Activated CD4-positive, alpha-beta T cell treated with anti-CD3 and anti-CD28 coated beads, Interleukin-2, amount 10 ng/mL, durations not matched to agents 7 days and 5 days (primary cell): ENCODE measurements at places on chromosomes 11 and 22. TPM values are rescaled to one million over a fixed set of nuclear protein-coding genes. Genes with fewer than 3 reads are reported as not detected.

DNA sequence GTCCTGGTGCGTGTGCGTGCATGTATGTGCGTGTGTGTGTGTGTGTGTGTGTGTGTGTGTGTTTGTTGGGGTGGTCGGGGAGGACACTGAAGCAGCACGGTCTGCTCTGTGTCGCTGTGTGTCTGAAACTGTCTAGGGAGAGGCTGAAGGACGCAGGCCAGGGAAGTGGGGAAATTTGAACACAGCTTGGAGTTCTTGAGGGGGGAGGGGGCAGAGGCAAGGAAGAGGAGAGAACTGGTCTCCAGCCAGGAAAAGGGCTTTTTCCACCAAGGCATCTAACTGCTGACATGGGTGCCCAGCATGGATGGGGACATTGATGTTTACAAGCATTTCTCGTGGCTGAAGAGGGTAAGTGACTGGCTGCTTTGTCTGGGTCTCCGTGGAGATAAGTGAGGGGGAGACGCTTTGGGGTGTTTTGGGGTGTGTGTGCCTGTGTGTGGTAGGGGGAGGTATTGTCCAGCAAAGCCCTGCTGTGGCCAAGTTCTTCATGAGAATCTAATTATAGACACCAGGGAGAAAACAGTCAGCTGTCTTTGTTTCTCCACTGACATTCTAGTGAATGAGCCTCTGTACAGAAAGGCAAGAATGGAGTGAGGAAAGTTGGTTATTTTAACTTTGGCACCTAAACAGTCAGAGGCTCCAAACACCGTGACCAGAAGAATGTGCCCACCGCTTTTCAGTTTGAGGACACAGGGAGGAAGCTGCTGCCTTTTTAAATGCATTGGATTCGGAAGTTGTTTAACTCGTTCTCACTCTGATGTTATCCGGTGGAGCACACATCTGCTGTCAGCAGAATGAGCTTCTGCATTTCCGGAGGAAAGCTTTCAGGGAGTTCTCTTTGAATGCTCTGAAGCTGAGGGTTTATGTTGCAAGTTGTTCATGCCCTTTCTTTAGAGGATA lies 63.7 kb downstream of the PPFIBP2 start:
- peak; percentile 42 for DNase-seq

GRCh38 chr11:65210361-65210731 lies 28.6 kb downstream of the CAPN1 start:
- DNase-seq: no peak

DNA sequence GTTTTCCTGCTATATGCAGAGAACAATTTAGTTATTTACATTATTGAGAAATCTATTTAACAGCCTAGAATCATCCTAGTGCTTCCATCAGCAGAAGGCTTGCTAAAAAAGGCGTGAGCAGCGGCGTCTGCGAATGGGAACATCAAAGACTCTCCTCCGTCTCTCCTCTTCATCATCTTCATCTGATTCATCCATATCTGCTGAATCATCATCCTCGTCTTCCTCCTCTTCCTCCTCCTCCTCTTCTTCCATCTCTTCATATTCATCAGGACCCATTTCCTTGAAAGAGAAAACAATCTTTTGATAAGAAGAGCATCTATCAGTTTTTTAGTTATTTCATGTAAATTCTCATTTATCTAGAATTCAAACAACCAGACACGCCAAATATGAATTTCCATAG lies 5.6 kb upstream of the CD59 start:
- no peak for DNase-seq

DNA sequence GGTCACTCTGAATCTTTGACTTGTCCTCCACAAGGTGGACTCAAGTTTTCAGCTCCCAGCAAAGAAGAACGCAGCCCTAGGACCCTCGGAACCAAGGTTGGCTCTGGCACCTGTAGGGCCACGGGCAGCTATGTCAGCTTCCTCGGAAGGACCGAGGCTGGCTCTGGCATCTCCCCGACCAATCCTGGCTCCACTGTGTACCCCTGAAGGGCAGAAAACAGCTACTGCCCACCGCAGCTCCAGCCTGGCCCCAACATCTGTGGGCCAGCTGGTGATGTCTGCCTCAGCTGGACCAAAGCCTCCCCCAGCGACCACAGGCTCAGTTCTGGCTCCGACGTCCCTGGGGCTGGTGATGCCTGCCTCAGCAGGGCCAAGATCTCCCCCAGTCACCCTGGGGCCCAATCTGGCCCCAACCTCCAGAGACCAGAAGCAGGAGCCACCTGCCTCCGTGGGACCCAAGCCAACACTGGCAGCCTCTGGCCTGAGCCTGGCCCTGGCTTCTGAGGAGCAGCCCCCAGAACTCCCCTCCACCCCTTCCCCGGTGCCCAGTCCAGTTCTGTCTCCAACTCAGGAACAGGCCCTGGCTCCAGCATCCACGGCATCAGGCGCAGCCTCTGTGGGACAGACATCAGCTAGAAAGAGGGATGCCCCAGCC lies 2.2 kb downstream of the INPP5J start:
- no peak for DNase-seq

GRCh38 chr22:46763051-46763705 lies 728 bp downstream of the TBC1D22A start:
- DNase-seq: peak; percentile 41

- no peak for DNase-seq
Measured at GRCh38 chr11:100759106-100759505, 72.0 kb downstream of the ARHGAP42 start.

DNA sequence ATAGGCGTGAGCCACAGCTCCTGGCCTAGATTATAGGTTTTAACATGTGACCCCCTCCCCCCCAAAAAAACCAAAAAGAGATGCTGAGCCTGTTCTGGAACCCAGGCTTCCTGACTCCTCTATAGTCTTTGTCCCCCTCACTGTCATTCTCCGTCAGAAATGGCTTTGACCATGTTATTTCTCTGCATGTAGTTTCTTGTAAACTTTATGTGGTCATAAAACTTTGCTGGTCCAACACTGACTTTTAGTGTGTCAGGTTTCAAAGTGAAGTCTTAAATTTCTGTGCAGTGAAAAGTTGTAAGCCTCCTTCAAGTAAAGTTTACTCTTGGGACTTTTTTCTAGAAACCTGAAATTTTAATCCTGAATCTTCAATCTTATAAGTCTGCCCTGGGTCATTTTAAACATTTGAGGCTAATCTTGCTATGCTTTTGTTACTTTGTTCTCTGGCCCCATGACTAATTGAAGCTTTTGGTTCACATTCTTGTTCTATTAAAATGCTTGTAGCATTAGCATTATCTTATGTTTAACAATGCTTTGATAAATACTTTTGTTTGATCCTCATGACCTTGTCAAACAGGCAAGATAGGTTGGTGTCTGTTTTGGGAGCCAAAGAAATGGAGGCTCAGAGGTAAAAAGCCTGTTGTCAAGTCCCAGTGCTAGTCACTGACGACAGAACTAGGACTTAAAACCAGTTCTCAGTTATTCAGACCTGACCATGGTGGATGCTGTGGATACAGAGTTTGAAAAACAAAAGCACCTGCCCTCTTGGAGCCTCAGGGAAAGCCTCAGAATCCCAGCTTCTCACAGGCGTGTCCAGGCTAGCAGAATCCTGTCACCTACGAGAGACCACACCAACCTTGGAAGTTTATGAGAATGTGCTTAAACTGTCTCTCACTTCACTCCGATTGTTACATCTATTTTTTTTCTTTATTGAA lies 87.7 kb upstream of the HORMAD2 start:
- no peak for DNase-seq

DNA sequence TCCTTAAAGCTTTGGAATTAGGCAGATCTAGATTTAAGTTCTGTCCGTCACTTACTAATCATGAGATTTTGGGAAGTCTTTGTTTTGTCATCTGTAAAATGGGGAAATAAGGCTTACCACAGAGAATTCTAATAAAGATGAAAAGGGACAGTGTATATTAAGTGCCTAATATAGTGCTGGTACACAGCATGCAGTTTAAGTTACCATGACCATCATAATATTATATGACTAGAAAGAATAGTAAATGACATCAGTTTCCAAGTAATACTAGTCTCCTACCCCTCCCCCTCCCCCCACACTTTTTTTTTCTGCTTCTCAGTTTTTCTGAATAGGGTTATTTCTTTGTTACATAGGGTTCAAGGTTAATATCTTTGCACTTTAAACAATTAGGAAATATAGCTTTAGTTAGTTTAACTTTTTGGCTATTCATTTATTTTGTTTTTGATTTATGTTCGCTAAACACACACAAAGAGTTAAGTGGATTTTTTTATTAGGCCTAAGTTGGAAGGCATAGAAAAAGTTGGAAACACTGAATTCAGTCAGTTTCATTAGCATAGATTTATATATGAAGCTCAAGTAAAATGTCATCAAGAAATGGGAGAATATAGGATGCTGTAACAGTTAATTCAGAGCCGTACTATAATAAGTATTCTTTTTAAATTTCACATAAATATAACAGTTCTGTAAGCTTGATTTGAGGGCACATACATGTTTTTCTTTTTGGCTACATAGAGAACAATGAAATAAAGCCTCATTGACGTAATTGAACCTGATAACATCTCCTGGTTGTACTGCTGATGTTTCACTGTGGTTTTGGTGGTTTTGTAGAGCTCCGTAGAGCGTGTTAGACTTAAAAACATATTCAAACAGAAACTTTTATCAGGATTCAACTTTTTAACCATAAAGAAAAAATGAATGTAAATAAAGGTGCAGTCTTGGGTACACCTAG lies 121.2 kb downstream of the PDE3B start:
- DNase-seq: peak; percentile 76

- DNase-seq: no peak
Measured at GRCh38 chr22:48147404-48147803, 1385.0 kb downstream of the TBC1D22A start.

DNA sequence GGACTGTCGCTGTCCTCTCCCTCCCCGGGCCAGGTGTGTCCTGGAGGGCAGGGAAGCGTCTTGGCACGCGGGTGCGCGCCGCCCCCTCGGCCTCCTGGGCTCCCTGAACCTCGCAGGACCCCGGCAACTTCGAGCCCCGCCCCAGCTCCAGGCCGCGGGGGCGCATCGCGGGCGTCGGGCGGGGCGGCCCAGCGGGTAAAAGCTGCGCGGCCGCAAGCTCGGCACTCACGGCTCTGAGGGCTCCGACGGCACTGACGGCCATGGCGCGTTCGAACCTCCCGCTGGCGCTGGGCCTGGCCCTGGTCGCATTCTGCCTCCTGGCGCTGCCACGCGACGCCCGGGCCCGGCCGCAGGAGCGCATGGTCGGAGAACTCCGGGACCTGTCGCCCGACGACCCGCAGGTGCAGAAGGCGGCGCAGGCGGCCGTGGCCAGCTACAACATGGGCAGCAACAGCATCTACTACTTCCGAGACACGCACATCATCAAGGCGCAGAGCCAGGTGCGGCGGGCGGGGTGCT lies at the start of gene CST6:
Gene CST6, plus strand, starts transcription at position 224 of the 519 bp plus-strand sequence. Its CDS starts 37 bp downstream, at position 261.
- DNase-seq: no peak

- DNase-seq: peak; percentile 90
Measured at GRCh38 chr11:111601979-111602864, at the start of gene SIK2. Gene SIK2 (plus strand): TSS chr11:111602449. CDS start chr11:111602564, 115 bp downstream.

- DNase-seq: peak; percentile 80
Measured at GRCh38 chr22:25564320-25564978, at the start of gene GRK3. Gene GRK3 (plus strand): TSS chr22:25564675. CDS start chr22:25565041, 366 bp downstream.

DNA sequence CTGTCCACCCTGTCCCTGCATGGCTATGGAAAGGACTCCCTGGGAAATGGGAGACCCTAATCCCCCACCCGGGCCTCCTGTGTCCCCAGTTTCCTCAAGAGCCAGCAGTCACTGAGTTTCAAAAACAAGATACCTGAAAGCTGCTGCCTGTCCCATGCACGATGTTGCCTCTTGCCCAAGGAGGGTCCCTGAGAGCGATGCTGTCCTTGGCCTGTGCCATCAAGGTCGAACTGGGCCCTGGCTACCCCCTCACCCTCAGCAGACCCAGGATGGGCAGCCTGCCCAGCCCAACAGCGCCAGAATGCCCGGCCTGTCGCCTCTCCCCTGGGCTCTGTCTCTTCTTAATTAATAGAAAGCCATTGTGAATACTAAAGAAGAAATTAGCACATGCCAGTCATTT lies 104.5 kb upstream of the LMO1 start:
- DNase-seq: no peak

- DNase-seq: no peak
Measured at GRCh38 chr11:57842873-57843272, 81.3 kb downstream of the CTNND1 start.

GRCh38 chr22:43185860-43186261 lies 1.1 kb downstream of the TTLL12 start:
- no peak for DNase-seq

DNA sequence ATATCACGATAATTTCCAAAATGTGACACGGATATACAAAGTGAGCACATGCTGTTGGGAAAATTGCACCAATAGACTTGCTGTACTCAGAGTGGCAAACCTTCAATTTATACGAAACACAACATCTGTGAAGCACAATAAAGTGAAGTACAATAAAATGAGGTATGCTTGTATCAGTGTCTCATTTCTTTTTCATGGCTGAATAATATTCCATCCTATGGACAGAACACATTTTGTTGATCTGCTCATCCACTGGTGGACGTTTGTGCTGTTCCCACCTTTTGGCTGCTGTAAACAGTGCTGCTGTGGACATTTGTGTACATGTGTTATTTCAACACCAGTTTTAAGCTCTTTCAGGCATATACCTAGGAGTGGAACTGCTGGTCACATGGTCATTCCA lies 78.7 kb upstream of the CCND1 start:
- DNase-seq: no peak

GRCh38 chr11:131584785-131585592 lies 214.6 kb downstream of the NTM start:
- DNase-seq: no peak

- DNase-seq: no peak
Measured at GRCh38 chr11:11463405-11463804, 110.4 kb upstream of the CSNK2A3 start.

DNA sequence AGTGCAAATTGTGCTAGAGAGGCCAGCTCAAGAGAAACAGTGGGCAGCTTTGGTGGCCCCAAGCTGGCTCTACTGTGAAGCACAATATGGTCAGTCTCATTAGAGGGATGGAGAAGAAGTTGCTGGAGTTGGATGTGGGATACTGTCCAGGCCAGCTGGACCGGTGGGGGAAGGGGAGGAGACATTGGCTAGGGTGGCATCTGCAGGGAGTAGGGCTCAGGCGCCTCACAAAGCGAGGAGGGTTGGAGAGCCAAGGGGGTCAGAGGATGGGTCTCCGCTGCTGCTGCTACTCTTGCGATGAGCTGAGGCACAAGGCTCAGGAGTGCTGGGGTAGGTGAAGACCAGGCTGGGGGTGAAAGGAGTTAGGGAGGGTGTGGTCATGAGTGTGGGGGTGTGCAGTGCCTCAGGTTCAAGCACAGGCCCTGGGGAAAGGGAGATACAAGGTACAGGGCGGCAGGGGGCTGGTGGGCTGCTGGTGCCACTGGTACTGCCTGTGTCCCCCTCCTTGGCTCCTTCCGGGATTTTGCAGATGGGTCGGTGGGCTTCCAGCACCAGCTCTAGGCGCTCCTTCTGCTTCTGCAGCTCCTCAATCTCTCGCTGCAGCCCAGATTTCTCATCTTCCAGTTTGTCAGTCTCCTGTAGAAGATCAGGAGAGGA lies 2.3 kb downstream of the CCDC85B start:
- no peak for DNase-seq

The CYB561A3 gene
- total RNA-seq: 59.6 TPM

The KCNJ5 gene
- not detected for total RNA-seq

The TMEM191C gene
- total RNA-seq: 1.4 TPM

The DAGLA gene
- 0.45 TPM for total RNA-seq

The DDB1 gene
- total RNA-seq: 222 TPM

The TSPAN18 gene
- total RNA-seq: 23.5 TPM

The OR10D3 gene
- not detected for total RNA-seq

The PAX6 gene
- not detected for total RNA-seq

The SHANK3 gene
- total RNA-seq: 0.02 TPM
